ENCODE measurements at places on chromosomes 1 and 21.

DNA sequence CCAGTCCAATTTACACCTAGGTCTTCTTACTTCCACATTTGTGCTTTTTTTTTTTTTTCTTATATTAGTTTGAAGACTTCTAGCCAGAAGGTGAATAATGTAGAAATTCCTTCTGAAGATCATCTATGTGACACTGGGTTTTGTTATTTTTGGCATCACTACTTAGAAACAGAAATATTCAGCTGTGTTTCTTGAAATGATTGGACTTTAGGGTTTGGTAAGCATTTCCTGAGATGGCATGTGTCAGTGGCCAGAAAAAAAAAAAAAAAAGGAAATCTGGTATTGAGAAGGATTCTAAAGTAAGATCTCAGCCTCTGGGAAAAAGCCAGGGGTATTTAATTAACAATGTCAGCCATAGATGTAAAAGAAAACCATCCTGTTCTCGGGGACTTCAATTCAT is 43.4 kb upstream of the LRRC8C start:
- DNase-seq, result no peak

DNA sequence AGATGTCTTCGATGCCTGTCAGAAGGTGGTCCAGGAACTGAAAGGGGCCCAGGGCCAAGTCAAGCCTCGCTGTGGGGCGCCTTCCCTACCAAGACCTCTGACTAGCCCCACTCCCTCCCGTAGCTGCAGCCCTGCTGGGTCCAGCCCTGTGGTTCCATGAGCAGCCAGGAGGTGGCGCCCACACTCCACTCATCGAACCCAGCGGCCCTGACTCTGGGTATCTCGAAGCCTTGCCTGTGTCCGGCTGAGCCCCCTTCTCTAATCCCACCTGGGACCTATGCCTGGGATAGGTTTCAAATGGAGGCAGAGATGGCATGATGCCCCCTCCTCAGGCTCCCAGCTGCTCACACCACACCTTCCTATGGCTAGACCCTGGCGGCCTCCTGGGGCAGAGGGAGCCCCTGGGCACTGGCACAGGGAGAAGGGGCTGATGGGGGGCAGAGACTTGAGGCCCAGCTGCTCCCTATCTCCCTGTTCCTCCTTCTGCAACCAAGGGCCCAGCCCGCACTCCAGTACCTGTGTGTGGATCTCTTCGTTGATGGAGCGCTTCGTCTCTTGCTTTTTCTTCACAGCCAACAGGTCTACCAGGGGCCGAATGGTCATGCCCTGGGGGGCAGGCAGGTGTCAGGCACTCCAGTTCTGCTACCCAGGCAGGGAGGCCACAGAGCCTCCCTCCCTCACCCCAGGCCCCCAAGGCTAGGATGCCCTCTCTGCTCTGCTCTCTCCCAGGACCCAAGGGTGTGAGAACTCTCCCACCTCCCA is 52.0 kb downstream of the SLC9A1 start:
- DNase-seq, result peak; percentile 71

DNA sequence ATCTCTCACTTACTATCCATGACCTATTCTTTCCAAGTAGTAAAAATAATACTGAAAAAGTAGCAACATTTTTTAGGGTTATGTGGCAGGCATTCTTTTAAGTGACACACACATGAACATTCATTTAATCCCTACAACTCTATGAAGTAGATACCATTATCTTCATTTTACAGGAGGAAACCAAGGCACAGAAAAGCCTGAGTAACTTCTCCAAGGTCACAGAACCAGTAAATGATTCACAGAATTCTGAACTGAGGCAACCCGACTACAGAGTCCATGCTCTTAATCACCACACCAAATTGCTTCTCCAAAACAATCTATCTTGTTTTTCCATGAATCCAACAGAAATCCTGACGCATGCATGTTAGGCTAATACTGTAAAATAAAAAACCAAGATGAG is 17.5 kb downstream of the FUBP1 start:
- no peak for DNase-seq

DNA sequence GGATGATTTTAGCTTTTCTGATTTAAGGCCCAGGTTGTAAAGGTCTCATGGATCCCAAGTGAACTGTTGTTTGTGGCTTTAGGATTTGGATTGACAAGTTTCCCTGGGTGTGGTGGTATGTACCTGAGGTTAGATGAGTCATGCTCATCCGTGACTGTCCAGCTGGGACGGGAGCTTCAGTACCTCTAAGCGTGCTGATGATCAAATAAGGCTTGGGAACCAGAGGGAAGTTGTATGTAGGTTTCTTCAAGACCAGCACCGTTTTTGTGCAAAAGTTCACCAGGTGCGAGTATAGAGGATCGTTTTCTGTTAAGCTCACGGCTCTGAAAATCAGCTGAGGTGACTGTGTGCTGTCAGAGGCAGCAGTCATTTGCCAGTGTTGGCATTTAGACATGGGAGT is 19.8 kb downstream of the PLA2G2E start:
- DNase-seq, result no peak

DNA sequence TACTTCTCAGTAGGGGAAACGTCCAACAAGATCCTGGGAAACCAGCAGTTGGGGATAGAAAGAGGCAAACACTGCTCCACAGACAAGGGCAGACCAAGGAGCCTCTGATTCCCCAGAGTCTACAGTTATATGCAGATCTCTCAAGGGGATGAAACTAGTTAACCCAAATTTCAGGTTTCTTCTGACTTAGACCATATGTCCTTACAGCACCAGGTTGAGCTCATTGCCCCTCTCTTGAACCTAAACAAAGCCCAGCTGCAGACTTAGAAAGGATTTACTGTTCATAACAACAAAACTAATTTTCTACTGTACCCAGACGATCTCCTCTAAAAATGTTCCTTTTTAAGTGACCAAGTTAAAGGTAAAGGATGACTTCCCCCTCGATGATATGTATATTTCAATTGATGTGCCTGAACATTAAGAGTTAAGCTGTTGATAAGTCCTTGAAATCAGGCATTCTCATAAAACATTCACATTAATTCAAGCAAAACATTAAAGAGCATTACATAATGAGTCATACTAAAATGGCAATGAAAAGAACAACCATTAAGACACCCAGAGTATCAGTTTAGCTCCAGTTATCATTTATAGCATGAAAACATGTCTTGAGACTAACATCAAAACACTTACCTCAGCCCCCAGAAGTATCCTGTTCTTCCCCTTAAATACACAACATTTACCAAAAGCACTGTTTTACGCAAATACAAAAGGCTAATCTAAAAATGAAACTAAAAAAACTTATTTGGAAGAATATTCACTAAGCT is 24.1 kb downstream of the SMYD3 start:
- DNase-seq, result no peak

DNA sequence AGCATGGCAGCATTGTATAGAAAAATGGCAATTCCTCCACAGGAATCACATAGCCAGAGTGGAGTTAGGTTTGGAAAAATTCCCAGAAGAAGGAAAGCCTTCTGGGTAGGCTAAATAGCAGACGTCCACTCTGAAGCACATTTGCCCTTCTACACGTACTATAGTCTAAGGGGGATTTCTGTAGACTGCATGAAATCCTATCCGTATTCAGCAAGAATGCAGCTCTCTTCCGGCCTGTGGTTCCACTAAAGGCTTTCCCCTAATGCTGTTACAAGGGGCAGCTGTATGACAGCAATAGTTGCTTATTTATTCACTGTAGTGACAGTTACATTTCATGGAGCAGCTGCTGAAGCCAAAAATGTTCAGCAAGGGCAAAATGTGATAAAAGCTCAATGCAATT is 263.6 kb downstream of the RWDD3 start:
- no peak for DNase-seq

- no peak for DNase-seq
Observed at GRCh38 chr1:43651188-43651587, 1.2 kb downstream of the KDM4A start.

DNA sequence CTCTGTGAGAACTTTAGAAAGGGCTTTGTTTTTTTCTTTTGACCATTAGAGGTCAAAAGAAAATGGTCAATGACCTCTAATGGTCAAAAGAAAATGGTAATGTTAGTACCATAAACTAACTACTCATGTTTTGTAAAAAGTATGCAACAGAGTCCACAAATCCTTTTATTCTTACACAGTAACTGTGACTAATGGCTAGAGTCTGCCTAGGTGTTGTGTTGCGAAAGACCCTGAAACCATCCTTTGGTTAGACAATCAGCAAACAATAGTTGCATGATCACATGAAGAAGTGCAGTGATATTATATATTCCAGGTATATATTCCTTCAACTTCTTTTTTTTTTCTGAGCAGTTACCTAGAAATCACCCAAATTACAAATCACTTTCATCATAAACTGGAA is 40.9 kb downstream of the NEGR1 start:
- DNase-seq, result no peak

DNA sequence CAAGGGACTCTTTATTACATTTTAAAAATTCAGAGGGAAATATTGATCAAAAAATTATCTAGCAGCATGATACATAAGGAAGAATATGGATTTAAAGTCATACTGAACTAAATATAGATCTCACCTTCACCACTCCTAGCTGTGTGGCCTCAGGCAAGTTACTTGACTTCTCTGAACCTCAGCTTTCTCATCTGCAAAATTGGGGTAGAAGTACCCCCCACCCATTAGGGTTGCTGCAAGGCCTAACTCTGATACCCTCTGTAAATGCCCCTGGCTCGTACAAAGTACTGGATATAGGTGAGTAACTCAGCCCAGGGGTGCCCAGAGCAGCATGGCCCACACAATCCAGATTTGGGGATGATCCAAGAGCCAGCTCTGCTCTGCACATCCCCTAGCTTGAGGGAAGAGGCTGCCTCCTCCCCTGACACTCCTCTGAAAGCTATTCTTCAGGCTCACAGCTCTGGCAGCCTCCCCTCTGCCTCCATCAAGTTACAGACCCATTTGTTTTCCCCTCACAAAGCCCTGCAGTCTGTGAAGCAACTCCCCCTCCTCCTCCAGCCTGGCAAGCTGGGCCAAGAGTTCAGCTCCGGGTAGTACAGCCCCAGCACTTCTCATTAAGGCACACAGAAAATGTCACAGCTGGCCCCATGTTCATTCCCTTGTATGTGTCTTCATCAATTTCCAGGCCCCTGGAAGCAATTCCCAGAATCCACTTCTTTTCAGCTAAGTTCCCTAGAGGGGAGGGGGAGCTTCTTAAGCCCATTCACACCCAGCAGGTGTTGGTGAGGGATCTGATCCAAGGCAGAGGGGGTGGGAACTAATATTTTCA is 143.7 kb downstream of the PLPP3 start:
- peak; percentile 82 for DNase-seq

DNA sequence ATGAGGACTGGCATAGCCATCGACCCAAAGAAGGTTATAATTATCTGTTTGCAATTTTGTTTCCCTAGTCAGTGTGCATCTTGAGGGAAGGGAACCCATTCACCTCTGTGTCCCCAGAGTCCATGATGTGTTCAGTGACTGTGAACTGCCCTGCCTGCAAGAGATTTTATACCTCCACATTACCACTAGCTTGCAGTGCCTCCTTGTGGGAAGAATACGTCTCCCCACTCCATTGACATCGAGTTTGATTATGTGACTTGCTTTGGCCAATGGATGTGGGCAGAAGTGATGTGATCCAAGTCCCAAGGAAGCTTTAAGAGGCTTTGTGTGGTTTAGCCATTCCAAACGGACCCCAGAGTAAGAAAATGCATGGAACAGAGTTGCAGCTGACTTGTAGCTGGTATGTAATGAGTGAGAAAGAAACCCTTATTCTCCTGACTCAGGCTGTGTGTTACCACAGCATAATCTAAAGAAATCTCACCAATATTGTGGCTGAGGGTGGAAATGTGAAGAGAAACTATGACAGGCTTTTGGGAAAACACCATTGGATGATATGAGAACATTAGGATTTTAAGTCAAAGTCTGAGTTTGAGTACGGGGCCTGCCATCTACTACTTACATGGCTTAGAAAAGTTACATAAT is 47.8 kb upstream of the NRDC start:
- DNase-seq, result no peak

GRCh38 chr1:241944300-241944699 is 13.3 kb upstream of the BECN2 start:
- DNase-seq, result no peak

DNA sequence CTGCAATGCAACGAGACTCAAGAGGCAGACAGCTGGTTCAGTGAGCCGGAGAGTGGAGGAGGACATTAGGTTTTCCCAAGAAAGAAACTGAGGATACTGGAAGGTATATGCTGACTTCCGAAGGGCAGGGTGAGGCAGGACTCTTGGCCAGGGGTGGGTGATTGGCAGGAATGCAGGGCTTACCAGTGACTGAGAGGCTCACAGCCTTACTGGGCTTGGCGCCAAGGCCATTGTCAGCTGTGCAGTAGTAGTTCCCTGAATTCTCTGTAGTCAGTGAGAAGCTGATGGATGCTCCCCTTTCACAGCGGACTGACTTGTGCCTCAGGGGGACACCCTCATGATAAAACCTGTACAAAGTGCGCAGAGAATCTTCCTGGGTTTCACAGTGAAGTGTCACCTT is 9.6 kb downstream of the FCRL5 start:
- DNase-seq, result peak; percentile 14

DNA sequence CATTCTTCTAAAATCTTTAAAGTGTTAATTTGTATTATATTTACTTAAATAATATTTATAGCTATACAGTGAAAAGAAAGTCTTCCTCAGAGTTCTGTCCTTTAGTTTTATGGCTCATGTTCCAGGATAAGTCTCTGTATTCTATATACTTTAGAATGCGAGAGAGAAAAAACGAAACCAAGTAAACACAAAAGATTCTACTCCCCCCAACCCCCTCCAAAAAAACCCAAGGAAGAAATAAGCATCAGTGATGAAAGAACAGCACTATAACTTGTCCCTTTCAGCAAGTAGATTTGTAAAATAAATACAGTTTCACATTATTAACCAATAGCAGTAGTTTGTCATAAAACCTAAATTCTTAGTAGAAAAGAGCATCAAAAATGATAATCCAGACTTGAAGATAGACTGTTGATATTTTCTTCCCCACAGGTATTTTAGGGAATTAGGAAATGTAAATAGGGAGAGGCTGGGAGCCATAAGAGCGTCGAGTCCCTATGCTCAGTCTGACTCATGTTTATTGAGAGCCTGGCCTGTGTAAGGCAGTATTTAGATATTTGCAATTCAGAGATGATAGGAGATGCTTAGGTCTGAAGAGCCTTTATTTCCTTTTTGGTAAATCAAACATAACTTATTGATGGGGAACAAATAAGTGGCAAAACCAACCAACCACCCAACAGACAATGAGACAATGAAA is 35.5 kb downstream of the CDC14A start:
- DNase-seq, result no peak

All from hypothalamus (tissue), 51 donors.